ENCODE measurements at places on chromosomes 3 and 15. TPM values are rescaled to one million over a fixed set of nuclear protein-coding genes. Genes with fewer than 3 reads are reported as not detected.

Gene NR2E3
- total RNA-seq, result 0.56 TPM

Gene LRRC57
- 24.7 TPM for total RNA-seq

Gene EHHADH
- total RNA-seq, result 3.2 TPM

Gene THSD4
- total RNA-seq, result 38.2 TPM

Gene P2RY13
- total RNA-seq, result not detected

Gene TF
- total RNA-seq, result 0.12 TPM

Gene SLC9C1
- total RNA-seq, result not detected

Gene GOLGA8A
- total RNA-seq, result 173 TPM

Gene FILIP1L
- total RNA-seq, result 2.4 TPM

Gene HERC2
- 65.2 TPM for total RNA-seq

Gene PRR20G
- not detected for total RNA-seq

Gene ADGRG7
- total RNA-seq, result not detected

Gene CYP1A2
- not detected for total RNA-seq

Gene PYGO1
- total RNA-seq, result 5.1 TPM

Gene KCNMB3
- 0.28 TPM for total RNA-seq

Gene FGF12
- total RNA-seq, result 0.09 TPM

Gene TGM5
- total RNA-seq, result 0.12 TPM

Gene HHLA2
- total RNA-seq, result not detected

Gene OIP5
- 5.7 TPM for total RNA-seq

Gene ATP13A4
- total RNA-seq, result not detected

Gene KBTBD13
- not detected for total RNA-seq

Gene TMEM207
- total RNA-seq, result not detected

Gene XPC
- 73.3 TPM for total RNA-seq

Gene ZBED2
- 6.5 TPM for total RNA-seq

Gene CYP8B1
- total RNA-seq, result not detected

Gene VEPH1
- 2.4 TPM for total RNA-seq

Gene ANP32A
- 150 TPM for total RNA-seq

Gene THRB
- total RNA-seq, result 4.2 TPM

Gene TLNRD1
- total RNA-seq, result 18.3 TPM

Gene SCN11A
- total RNA-seq, result 0.05 TPM

Gene NOX5
- 1.4 TPM for total RNA-seq

Gene UCN2
- 3.8 TPM for total RNA-seq

Gene TMEM212
- not detected for total RNA-seq

Gene GCSAM
- total RNA-seq, result 0.29 TPM

Gene TIPARP
- 50.0 TPM for total RNA-seq

Gene TBL1XR1
- total RNA-seq, result 178 TPM

Gene CAND2
- not detected for total RNA-seq

Gene EHD4
- total RNA-seq, result 27.1 TPM

Gene GAP43
- not detected for total RNA-seq

Gene MAPKAPK3
- 53.9 TPM for total RNA-seq

Gene SLC35G2
- total RNA-seq, result 7.6 TPM

Gene NDUFAF3
- total RNA-seq, result 77.8 TPM

Gene CBLB
- total RNA-seq, result 43.4 TPM

Gene SLC2A2
- total RNA-seq, result not detected

Gene ANKUB1
- total RNA-seq, result not detected
